ENCODE measurements at places on chromosomes 12 and 14.

GRCh38 chr12:50600364-50600763, 95.6 kb downstream of the DIP2B start:
- no peak for DNase-seq

- DNase-seq, result no peak
Measured at GRCh38 chr12:10867381-10867780, 16.7 kb downstream of the PRH1 start.

DNA sequence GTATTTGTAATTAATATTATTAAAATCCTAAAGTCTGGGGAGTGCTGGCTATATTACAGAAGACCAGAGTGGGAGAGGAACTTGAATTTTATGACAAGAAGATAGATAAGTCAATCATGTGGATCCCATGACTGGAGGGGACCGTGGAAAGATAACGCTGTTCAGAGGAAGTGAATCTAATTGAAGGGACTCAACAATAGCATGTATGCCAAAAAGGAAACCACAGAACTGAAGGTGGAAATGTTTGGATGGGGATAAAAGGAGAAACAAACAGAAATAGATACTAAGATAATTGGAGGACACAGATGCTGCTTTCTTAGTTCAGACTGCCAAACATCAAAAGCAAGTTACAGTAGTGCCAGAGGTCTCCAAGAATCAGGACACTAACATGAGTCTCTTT, 21.1 kb downstream of the OR6J1 start:
- DNase-seq, result no peak

DNA sequence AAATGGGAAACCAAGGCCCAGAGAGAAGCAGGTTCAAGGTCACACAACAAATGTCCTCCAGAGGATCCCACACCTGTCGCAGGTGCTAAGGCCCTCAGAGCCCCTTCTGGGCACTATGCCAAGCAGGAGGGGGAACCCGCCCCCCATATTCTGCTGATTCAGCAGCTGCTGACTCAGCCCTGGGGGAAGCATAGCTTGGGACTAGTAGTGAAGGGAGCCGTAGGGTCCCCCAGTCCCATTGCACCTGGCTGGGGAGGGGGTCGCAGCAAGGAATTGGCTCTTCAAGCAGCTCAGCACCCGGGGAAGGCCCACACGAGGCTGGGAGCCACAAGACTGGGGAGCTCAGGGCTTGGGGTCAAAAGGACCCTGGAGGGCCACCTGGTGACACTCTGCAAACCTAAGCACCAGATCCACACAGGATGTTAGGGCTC, 1.0 kb downstream of the RASAL1 start:
- DNase-seq, result no peak

DNA sequence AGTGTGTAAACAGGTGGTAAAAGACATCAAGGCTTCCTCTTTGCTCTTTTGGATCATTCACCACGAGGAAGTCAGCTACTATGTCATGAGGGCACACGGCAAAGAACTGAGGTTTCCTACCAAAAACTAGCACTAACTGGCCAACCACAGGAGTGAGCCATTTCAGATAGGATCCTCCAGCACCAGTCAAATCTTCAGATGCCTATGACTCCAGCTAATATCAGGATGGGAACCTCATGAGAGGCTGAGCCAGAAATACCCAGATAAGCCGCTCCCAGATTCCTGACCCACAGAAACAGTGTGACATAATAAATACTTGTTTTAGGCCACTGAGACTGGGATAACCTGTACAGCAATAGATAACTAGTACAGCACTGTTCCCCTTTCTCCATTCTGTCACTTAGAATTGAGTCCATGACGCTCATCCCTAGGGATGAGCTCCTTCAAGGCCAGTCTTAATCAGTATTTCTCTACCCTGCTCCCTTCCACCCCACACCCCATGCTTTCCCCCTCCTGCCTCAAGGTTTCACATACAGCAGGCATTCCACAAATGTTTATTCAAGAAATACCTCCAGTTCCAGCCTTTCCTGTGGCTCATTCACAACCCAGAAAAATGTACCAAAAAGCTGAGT, 68.4 kb downstream of the PPM1H start:
- no peak for DNase-seq

- DNase-seq, result no peak
Measured at GRCh38 chr12:107817250-107817649, 42.7 kb downstream of the ASCL4 start.

- DNase-seq, result no peak
Measured at GRCh38 chr14:48731260-48731659, 854.9 kb downstream of the RPS29 start.

GRCh38 chr12:27394676-27395075, 51.9 kb upstream of the SMCO2 start:
- no peak for DNase-seq

GRCh38 chr12:47280543-47281300, 201.0 kb upstream of the AMIGO2 start:
- no peak for DNase-seq

DNA sequence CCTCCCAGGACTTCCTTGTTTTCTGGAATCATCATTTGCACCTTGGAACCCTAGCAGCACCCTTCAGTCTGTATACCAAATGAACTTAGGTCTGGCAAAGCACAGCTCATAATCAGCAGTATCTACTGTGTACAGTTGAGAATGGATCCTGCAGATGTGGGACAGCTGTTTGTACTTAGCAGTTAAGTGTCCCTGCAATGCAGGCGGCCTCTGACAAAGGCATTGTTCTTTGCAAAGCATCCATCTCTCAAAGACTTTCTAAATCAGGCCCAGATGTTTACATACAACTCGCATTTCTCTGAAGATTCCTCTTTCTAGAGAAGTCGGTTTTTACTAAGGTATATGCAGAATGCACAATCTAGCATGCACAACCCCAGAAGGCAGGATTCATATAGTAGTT, 170.5 kb upstream of the RBM19 start:
- DNase-seq, result no peak

- no peak for DNase-seq
Measured at GRCh38 chr12:20474443-20474842, 106.1 kb downstream of the PDE3A start.

- no peak for DNase-seq
Measured at GRCh38 chr12:51994959-51995358, 11.8 kb upstream of the TAMALIN start.

DNA sequence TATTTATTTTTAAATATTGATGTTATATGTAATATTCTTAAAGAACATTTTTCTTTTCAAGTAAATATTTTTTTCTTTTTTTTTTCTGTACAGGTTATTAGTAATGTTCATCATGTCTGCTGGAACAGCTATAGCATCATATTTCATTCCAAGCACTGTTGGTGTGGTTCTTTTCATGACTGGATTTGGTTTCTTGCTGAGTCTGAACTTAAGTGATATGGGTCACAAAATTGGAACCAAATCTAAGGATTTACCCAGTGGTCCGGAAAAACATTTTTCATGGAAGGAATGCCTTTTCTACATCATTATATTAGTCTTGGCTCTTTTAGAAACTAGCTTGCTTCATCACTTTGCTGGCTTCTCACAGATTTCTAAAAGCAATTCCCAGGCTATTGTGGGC, 23.2 kb downstream of the PCNX4 start:
- no peak for DNase-seq

DNA sequence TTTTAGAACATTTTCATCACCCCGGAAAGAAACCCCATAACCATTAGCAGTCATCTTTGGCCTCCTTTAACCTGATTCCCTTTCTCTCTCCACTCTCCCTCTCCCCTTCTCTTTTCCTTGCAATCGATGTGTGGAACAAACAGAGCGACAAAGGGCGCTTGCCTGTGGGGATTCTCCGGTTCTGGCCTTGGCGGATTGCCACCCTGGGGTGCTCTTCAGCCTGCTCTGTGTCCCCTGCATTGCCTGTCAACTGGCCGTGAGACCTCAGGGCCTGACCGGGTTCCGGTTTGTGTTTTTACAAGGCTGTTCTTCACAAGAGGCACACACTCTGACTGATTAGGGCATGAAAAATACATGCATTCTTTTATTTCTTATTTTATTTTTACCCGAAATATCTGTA, 27.8 kb downstream of the LRTM2 start:
- no peak for DNase-seq

GRCh38 chr14:99718031-99718810, 34.1 kb downstream of the CYP46A1 start:
- DNase-seq, result no peak

- no peak for DNase-seq
Measured at GRCh38 chr14:76146976-76147375, 4.7 kb upstream of the GPATCH2L start.

DNA sequence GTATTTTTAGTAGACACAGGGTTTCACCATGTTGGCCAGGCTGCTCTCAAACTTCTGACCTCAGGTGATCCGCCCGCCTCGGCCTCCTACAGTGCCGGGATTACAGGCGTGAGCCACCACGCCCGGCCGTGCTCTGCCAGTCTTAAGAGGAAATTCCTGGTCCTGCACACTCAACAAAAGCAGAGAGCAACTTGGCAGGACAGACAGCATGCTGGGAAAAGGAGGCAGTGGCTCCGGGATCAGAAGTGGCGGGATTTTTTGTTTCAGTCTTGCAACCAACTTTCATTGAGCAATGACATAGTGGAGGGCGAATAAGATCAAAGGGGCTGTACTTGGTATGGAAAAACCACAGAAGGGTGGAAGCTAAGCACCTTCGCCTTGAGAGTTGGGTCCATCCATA, 2.1 kb downstream of the CKAP4 start:
- DNase-seq, result no peak

DNA sequence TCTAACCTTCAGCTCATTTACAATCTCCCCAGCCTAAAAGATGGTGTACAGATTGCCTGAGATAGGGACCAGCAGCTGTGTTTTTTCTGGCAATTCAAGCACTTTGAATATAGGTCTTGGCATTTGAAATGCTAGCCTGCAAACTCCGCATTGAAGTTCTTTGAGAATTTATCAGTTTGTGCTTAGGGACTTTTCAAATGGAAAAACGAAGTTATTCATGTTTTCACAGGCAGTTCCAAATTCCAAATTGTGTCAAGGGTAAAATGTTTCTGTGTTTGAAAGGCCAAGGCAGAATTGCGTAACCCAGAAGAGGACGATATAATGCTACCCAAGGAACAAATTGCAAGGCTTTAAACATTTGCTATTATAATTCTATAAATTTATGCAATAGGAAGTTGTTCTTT, 168.9 kb upstream of the RASSF8 start:
- DNase-seq, result no peak

DNA sequence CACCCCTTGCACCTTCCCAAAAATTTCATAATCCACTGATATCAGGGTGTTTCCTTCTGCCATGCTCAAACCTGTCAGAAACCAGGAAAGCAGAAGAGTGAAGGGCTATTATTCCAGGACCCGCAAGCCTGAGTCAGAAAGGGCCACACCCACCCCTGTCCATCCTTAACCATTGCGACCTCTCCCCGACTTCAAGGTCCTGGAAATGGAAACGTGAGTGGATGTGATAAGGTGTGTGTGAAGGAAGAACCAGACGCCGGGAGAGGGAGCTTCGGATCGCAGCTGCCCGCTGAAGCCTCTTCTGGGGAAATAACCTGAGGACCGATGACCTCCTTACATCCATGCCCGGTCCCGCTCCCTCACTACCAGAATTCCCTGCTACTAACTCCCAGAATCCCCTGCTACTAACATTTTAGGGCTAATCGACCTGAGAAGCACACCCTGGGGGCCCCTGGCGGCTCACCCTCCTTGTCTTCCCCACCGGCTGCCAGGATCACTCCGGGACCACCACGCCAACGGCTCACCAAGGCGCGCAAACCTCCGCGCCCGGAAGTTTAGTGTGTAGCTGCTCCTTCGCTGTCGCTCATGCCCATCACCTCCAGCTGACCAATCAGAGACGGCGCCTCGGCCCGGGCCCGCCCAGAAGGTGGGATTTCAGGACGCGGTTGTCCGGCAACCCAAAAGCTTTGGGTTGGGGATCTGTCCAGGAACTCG, at the start of gene ACYP1:
Gene ACYP1, minus strand, starts transcription at position 534 of the 714 bp plus-strand sequence. Its CDS starts 471 bp downstream, at position 63.
- DNase-seq, result peak; percentile 83

- DNase-seq, result no peak
Measured at GRCh38 chr14:73755434-73756014, 41.3 kb upstream of the PNMA1 start.

- DNase-seq, result no peak
Measured at GRCh38 chr14:34356264-34356654, 105.8 kb downstream of the SPTSSA start.

DNA sequence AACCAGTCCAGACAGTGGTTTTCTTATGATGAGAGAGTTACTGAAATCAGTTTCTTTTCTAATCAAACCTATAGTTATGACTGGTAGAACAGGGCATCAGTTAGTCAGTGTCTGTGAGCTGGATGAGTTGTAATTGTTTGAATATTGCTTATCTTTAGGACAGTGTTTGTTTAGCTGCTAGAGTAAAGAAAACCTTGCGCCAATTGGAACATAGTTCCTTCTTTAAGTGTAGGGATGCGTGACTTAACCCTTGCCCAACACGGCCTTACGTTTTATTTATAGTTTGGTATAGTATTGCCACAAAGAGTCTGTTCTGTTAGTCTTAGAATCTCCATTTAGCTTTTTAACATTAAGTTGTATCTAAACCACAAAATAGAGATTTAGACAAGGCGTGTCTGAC, 572.6 kb downstream of the SLC16A7 start:
- no peak for DNase-seq

GRCh38 chr12:93819050-93819491, 141.9 kb downstream of the CRADD start:
- DNase-seq, result no peak

DNA sequence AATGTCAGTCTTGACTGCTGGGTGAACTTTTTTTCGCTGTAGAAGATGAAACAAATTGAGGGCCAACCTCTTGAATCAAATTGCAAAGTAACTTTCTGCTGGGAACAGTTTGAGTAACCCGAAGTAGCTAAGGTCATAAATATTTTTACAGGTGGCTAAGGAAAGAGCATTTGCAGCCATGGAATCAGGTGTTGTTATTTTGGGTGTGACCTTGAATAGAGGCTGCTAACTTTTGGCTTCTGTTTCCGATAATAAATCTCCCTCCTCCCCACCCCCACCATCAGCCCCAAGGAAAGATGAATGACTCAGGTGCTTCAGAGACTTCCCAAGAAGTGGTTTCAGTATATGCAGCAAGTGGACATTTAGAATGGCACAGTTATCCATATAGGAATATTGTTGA, 571.7 kb downstream of the DIO2 start:
- DNase-seq, result no peak

- no peak for DNase-seq
Measured at GRCh38 chr12:93750056-93750455, 72.9 kb downstream of the CRADD start.

- DNase-seq, result no peak
Measured at GRCh38 chr12:62044450-62045135, 215.6 kb upstream of the USP15 start.

- no peak for DNase-seq
Measured at GRCh38 chr12:108365324-108365723, 26.2 kb upstream of the CMKLR1 start.

- DNase-seq, result no peak
Measured at GRCh38 chr12:128715485-128715884, 108.3 kb downstream of the SLC15A4 start.

DNA sequence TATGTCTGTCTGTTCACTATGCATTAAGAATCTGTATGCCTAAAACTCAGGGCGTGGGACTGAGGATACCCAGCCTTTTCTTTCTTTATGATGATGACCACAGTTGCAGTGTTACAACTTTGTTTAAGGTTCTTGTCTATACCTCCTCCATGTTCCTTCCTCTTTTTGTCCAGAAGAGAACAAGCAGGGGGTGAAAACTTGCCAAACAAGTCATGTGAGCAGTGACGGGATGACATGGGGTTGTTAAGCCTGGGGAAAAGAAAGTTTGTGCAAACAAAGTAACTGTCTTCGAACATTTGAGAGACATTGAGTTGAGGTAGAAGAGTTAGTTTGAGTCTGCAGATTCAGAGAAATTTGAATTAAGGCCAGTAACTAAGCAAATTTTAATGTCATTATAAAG, 505.5 kb downstream of the NPAS3 start:
- no peak for DNase-seq

GRCh38 chr12:91396293-91396692, 213.7 kb upstream of the DCN start:
- no peak for DNase-seq

- DNase-seq, result no peak
Measured at GRCh38 chr12:120725151-120725658, 421 bp upstream of the ACADS start.

All from activated T-helper 1 cell treated with anti-CD3 and anti-CD28 coated beads, Interleukin-2, amount 50 U/mL, for 16 hours (primary cell).